ENCODE measurements at places on chromosomes 3 and 15.

DNA sequence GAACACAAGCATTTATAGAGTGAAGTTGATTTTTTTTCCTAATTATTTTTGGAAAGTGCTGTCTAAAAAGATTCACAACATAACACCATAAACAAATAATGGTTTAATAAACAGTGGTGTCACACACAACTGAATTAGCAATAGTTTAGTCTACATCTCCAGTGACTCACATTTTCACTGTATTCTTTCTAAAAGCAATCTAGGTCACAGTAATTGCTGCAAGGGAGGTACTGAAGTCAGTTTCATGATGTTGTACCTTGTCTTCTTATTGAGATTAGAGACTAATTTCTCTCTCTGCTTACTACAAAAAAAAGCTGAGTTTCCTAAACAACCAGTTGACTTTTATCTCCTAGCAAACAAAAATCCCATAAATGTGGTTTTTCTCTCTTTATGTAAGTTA lies 29.6 kb downstream of the PLSCR4 start:
- no peak for DNase-seq

GRCh38 chr15:61527836-61528580 lies 298.9 kb upstream of the RORA start:
- DNase-seq = no peak

GRCh38 chr15:40323953-40324937 lies 753 bp downstream of the INAFM2 start:
- no peak for DNase-seq

GRCh38 chr3:152264378-152264777 lies 4.4 kb upstream of the MBNL1 start:
- no peak for DNase-seq

DNA sequence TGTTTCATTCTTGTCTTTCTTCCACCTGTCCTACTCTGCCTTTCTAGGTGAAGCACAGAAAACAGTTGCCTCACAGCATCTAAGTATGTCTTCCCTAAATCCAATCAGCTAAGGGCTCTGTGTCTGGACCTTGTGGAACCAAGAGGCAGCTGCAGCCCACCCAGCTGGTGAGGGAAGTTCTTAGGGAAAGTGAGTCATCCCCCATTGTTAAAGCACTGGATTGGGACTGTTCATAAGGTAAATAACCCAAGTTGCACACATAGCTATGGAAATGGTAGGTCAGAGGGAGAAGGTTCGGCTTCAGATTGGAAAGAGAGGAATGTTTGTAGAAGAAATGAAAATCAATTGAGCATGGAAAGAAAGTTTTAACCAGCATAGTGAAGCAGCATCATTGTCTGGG lies 18.0 kb upstream of the ARNT2 start:
- no peak for DNase-seq

- no peak for DNase-seq
These were observed 100.2 kb upstream of the RPL32 start for GRCh38 chr3:12941495-12942023.

GRCh38 chr3:44128057-44128775 lies 113.5 kb upstream of the TOPAZ1 start:
- no peak for DNase-seq

GRCh38 chr15:43230640-43231115 lies 9.9 kb upstream of the EPB42 start:
- no peak for DNase-seq

DNA sequence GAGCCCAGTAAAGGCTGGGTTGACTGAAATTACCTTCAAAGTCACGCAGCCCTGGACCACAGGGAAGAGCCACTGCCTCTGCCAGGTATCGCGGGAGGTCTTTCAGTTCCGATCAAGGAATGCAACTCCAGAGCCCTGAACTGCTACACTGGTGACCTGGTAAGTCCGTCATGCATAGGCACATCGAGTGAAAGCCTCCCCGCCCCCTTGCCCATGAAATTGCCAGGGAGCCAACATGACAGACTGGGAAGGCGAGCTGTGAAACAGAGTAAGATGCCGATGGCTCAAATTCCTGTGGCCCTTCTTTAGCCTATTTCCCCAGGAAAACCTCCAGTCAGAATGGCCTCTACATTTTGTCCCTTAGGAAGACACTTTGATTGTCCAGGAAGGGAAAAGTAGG lies 2.3 kb upstream of the GP5 start:
- no peak for DNase-seq

Data from activated T-cell treated with anti-CD3 and anti-CD28 coated beads for 4 hours (primary cell).